ENCODE measurements at places on chromosomes 3 and 15. TPM values are rescaled to one million over a fixed set of nuclear protein-coding genes. Genes with fewer than 3 reads are reported as not detected.

The LHFPL4 gene
- total RNA-seq = not detected

The IMPG2 gene
- 0.05 TPM for total RNA-seq

The GHSR gene
- not detected for total RNA-seq

The TRIM42 gene
- total RNA-seq = not detected

The TIPIN gene
- total RNA-seq = 60.0 TPM

The SPRED1 gene
- total RNA-seq = 0.44 TPM

The STRIT1 gene
- total RNA-seq = not detected

The ABTB1 gene
- 8.0 TPM for total RNA-seq

The FSTL1 gene
- total RNA-seq = 0.12 TPM

The PDZRN3 gene
- total RNA-seq = not detected
